ENCODE measurements at places on chromosomes 5 and 9. TPM values are rescaled to one million over a fixed set of nuclear protein-coding genes. Genes with fewer than 3 reads are reported as not detected.

DNA sequence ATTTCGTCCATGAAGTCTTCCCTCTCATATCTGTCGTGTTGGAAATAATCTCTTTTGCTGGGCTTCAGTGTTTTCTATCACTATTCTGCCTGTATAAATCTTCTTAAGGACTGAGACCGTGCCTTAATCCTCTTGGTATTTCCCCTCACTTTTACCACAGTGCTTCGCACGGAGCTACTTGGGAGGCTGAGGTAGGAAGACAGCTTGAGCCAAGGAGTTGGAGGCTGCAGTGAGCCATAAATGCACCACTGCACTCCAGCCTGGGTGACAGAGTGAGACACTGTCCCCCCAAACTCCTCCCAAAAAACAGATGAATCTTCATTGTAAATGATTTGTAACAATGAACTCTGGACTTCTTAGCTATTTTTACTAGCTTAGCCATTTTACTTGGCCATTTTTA is 57.8 kb downstream of the PHAX start:
- DNase-seq = no peak

- no peak for DNase-seq
Measured at GRCh38 chr5:14210729-14211128, 67.6 kb downstream of the TRIO start.

GRCh38 chr5:111254613-111255012 is 30.4 kb downstream of the CAMK4 start:
- no peak for DNase-seq

DNA sequence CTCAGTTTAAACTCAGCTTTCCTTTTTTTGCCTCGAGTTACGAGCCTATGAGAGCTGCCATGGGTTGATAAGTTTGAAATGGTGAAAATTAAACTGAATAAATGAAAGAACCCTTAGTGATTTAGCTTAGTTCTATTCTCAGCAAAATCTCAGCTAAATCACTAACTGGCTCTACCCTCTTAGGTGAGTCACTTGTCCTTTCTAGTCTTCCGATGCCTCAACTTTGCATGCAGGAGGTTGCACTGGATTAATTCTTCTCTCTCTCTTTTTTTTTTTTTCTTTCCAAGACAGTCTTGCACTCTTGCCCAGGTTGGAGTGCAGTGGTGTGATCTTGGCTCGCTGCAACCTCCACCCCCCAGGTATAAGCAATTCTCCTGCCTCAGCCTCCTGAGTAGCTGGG is 83.9 kb downstream of the PAPPA start:
- no peak for DNase-seq

DNA sequence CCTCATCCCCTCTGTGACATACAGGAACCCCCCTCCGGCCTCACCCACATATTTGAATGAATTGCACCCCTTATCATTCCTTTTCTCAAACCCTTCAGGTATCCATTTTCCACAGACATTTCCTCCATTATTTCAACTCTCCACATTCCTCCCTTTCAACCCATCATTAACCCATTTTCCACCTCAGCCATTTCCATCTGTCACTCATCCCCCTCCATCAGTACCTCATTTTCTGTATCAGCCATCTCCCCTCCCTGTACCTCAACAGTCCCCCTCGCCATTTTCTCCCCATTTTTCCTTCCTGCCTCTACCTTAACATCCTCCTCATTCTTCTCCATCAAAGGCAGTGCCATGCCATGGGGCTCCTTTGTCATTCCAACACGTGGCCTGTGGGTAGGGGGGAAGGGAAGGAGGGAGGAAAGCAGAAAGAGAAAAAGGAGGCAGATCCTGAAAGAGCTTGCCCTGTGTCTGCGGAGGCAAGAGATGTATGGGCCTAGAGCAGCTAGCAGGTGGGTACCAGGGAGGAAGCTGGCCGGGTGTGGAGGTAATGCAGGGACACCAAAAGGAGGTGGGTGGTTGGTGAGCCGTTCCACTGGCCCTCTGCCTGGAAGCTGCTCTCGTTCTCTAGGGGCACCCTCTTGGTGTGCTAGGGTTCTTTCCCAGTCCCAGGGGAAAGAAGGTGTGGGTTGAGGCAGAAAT is 1.5 kb downstream of the DNAJB5 start:
- no peak for DNase-seq

- no peak for DNase-seq
Measured at GRCh38 chr9:19148187-19148586, 20.9 kb upstream of the PLIN2 start.

GRCh38 chr9:84866396-84867175 is 197.1 kb downstream of the NTRK2 start:
- DNase-seq = no peak

The PCDHA1 gene
- total RNA-seq = not detected

GRCh38 chr9:105026451-105026850 is 98.5 kb upstream of the ABCA1 start:
- DNase-seq = no peak
